ENCODE measurements at places on chromosomes 12 and 14. TPM values are rescaled to one million over a fixed set of nuclear protein-coding genes. Genes with fewer than 3 reads are reported as not detected.

Gene ESRRB
- 1.4 TPM for total RNA-seq

Gene KLRG1
- total RNA-seq: 6.2 TPM

Gene CNTN1
- total RNA-seq: 16.9 TPM

Gene TRIM9
- 4.0 TPM for total RNA-seq

Gene TNFAIP2
- 25.2 TPM for total RNA-seq

Gene ENDOU
- not detected for total RNA-seq

Gene NELL2
- 45.8 TPM for total RNA-seq

Gene NANOG
- total RNA-seq: 330 TPM

- DNase-seq: no peak
These were observed 103.5 kb upstream of the HIF1A start for GRCh38 chr14:61591862-61592261.

DNA sequence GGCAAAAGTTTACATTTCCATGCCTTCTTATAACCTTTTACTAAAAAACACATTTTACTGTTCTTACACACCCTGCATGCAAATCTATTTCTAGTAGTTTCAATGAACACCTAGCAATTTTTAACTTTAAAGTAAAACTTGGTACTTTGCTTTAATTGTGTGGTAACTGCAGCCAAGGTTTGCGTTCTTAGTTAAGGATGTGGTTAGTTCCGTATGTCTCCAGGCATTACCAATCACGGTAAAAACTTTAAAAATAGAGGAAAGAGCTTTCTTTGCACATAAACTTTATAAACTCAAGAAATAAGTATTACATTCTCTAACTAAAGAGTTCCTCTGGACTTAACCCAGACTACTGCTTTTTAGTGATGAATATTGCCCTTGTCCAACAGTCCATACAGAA is 795.2 kb downstream of the SLC16A7 start:
- DNase-seq: no peak

- DNase-seq: no peak
These were observed 1030.7 kb downstream of the AACS start for GRCh38 chr12:126095748-126096510.

DNA sequence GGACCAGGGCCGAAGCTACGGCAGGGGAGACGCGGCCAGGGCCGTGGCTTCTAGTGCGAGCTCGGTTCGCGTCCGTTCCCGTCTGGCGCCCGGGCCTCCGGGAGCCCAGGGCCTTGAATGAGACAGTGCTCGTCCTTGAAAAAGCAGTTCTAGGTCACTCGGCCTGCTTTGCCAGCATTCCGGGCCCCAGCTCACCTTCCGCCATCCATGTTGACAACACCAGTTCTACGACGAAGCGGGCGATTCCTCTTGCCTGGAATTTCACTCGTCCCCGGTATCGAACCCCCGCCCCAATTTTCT is 4.5 kb downstream of the OR10AD1 start:
- DNase-seq: peak; percentile 36

DNA sequence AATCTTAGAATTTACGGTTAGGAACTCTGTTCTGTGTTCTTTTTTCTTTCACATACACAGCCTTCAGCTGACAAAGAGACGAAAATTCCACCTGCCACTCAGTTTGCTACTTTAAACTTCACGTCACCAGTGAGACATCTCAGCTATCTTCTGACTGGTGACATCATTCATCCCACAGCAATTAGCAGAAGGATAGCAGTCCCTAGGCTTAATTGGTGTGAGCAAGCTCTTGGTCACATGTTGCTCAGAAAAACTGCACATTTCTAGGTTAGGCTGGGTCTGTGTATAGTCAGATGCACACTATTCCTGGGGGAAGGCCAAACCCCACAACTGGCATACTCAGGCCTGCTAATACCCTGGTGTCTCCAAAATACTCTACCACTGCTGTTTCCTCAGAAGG is 23.9 kb downstream of the SLC7A7 start:
- DNase-seq: no peak

- no peak for DNase-seq
These were observed 73.5 kb downstream of the CDK17 start for GRCh38 chr12:96326628-96327227.

DNA sequence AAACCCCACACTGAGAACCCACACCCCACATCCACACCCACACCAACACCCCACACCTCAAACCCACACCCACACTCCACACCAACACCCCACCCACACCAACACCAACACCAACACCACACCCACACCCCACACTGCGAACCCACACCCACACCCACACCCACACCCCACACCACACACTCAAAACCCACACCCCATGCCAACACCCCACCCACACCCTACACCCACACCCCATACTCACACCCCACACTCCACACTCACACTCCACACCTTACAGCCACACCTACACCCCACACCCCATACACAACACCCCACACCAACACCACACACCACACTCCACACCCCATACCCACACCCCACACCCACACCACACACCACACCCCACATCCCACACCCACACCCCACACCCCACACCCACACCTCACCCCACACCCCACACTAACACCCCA is 38.0 kb downstream of the TMEM120B start:
- DNase-seq: no peak

DNA sequence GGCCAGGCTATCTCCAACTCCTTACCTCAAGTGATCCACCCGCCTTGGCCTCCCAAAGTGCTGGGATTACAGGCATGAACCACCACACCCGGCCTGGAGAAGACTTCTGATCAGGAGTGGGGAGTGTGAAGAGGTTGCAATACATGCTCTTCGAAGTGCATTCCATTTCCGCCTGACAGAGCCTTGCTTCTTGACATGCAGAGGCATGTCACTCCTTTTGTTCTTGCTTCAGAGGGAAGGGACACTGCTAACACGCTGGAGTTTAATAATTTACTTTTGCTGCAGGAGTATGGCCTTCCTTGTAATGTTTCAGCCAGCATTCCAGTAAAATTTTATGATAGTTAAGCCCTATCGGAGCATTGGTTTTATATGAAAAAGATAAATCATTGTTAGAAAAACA is 74.9 kb downstream of the SLC25A47 start:
- DNase-seq: no peak

- DNase-seq: no peak
These were observed 6.0 kb downstream of the VPS37B start for GRCh38 chr12:122889761-122890520.

GRCh38 chr12:22046090-22046967 is at the start of gene CMAS:
Gene CMAS (plus strand): TSS chr12:22046218. CDS start chr12:22046304, 86 bp downstream.
- peak; percentile 86 for DNase-seq

DNA sequence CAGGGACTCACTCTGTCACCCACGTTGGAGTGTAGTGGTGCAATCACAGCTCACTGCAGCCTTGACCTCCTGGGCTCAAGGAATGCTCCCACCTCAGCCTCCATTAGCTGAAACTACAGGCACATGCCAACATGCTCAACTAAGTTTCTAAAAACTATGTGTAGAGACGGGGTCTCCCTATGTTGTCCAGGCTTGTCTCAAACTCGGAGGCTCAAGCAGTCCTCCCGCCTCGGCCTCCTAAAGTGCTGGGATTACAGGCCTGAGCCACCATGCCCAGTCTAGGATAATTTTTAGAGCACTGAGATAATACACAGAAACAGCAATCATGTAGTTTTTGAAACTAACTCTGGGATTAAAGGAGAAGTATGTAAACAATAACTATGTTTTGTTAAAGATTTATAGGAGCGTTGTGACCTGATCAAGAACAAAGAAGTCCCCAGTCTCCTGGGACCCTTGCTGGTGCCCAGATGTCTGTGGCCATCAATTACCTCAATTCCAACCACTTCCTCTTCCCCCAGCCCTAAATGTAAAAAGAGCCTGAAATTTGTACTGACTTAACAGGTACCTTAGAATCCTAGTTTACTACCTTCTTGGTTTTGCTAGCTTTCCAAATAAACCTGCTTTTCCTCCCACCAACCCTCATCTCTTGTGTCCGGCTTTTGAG is 28.9 kb upstream of the EGLN3 start:
- DNase-seq: no peak

DNA sequence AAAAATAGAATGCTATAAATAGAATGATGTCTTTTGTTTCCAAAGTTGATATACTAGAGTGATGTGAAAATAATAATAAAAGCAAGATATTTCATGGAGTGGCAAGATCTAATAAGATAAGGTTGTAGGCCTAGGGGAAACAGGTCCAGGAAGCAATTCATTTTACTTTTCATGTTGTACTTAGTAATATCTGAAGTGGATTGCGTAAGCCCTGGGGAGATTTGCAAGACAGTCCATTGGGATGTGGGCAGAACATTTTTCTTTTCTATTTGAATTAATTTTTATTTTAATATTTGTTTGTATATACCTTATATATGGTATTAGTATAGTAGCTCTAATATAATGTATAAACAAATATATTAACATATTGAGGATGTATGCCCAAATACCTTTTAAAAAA is 7.5 kb downstream of the NUBPL start:
- no peak for DNase-seq

DNA sequence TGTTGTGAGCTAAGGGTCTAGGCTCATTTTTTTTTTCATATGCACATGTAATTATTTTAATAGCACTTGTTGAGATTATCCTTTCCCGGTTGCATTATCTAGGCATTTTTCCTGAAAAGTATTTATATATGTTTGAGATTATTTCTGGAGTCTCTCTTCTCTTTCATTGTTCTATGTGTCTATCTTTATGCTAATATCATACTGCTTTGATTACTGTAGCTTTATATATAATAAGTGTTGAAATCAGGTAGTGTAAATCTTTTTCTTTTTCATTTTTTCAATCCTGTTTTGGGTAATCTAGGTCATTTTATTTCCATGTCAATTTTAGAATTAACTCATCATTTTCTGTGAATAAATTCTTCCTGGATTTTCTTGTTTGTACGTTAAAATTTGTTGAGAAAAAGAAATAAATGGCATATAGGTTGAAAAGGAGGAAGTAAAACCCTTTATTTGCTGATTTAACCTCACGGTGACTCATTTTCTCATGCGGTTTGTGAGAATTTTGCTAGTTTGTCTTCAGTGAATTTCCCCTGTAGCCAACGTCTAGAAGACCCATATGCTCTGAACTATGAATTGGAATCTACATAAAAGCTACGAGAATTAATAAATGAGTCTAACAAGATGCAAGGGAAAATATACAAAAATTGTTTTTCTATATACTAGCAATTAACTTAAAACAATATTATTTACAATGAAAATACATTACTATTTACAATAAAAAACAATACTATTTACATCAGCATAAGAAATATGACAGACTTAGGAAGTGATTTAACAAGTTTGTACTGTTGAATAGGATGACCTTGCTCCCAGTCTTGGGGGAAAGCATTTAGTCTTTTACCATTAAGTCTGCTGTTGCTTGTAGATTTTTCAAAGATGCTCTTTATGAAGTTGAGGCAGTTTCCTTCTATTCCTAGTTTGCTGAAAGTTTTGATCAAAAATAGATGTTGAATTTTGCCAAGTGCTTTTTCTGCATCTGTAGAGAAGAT is 105.0 kb downstream of the SNAPC1 start:
- no peak for DNase-seq

DNA sequence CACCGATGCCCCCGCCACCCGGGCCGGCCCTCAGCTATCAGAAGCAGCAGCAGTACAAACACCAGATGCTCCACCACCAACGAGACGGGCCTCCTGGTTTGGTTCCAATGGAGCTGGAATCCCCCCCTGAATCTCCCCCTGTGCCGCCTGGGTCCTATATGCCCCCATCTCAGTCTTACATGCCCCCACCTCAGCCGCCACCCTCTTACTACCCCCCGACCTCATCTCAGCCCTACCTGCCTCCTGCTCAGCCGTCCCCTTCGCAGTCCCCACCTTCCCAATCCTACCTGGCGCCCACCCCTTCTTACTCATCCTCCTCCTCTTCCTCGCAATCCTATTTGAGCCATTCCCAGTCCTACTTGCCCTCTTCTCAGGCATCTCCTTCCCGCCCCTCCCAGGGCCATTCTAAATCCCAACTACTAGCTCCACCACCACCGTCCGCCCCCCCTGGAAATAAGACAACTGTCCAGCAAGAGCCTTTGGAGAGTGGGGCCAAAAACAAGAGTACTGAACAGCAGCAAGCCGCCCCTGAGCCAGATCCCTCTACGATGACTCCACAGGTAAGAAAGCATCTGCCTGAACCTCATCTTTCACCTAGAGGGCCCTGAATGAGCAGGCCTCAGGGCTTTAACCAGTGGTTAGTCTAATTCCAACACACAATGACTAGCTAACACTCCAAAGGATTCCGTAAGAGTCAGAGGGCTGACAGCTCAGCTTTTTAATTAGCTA is 851 bp downstream of the YLPM1 start:
- DNase-seq: no peak

DNA sequence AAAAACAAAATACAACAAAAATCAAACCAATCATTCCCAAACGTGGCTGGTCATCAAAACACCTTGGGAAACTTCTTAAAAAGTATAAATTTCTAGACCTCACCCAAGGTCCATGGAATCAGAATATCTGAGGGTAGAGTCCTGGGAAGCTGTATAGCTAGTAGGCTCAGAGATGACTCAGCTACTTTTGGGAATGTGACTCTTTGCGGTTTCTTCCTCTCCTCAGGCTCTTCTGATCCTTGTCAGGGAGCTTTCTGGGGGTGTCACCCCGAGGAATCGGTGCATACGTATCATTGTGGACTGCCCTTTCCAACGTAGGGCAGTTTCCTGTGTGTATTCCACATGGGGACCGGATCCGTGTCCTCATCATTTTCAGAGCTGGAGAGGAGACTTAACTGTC is 14.8 kb downstream of the JDP2 start:
- DNase-seq: no peak

DNA sequence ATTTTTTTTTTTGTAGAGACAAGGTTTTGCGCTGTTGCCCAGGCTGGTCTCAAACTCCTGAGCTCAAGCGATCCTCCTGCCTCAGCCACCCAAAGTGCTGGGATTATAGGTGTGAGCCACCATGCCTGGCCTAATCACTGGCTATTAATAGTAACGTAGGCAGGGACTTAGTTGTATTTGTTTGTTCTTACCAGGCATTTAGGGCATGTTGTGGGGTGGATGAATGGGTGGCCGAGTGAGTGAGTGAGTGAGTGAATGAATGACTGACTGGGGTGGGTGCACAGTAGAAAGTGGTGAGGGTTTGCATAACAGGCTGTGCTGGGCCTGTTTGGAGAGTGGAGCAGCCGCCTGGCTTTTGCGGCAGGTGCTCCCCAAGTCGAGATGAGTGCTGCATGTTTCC is 87.0 kb downstream of the FOXN4 start:
- no peak for DNase-seq

GRCh38 chr14:103142721-103143302 is 19.6 kb downstream of the TNFAIP2 start:
- no peak for DNase-seq

DNA sequence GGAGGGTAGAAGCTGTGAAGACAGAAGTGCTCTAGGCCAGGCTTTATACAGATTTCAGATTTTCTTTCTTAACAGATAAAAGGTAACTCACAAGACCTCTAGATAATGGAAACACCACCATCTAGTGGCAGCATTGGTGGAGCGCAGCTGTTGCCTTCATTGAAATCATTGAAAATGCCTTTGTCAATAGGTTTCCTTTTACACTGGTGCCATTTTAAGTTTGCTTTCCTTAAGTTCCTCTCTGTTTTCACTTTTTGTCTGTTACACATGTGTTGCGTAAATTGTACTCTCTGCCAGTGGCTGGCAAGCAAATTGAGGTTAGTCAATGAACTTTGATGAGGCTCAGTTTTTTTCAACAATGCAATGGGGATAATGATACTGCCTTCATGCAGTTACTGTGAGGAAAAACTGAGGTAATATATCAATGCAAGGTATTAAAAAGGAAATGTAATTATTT is 31.1 kb downstream of the ALDH1L2 start:
- DNase-seq: peak; percentile 79
